AG20443 (cell line): ENCODE measurements at places on chromosomes 5 and 9.

- peak; percentile 79 for DNase-seq
Measured at GRCh38 chr9:77475641-77476473, 172.3 kb downstream of the GNA14 start.

GRCh38 chr9:76302947-76303550 lies 91.2 kb downstream of the RFK start:
- peak; percentile 61 for DNase-seq

DNA sequence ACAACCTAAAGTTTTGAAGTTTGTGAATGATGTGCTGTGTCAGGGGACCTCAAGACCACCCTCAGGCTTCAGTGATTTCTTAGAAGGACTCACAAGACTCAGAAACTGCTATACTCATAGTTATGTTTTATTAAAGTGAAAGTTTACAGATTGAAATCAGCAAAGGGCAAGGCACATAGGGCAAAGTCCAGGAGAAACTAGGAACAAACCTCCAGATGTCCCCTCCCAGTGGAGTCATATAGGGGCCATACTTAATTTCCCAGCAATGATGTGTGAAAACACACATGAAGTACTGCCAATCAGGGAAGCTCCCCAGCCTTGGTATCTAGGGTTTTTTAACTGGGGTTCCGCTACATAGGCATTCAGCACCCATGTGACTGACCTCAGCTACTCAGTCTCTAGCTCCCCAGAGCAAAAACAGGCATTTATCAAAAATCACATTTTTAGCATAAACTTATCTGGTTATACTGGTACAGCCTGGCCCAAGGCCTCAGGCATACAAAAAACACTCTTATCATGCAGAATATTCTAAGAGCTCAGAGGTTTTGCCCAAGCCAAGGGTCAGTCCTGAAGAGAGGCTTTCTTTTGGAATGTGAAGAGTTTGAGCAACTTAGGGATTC lies 74.7 kb upstream of the ANKRD55 start:
- no peak for DNase-seq

DNA sequence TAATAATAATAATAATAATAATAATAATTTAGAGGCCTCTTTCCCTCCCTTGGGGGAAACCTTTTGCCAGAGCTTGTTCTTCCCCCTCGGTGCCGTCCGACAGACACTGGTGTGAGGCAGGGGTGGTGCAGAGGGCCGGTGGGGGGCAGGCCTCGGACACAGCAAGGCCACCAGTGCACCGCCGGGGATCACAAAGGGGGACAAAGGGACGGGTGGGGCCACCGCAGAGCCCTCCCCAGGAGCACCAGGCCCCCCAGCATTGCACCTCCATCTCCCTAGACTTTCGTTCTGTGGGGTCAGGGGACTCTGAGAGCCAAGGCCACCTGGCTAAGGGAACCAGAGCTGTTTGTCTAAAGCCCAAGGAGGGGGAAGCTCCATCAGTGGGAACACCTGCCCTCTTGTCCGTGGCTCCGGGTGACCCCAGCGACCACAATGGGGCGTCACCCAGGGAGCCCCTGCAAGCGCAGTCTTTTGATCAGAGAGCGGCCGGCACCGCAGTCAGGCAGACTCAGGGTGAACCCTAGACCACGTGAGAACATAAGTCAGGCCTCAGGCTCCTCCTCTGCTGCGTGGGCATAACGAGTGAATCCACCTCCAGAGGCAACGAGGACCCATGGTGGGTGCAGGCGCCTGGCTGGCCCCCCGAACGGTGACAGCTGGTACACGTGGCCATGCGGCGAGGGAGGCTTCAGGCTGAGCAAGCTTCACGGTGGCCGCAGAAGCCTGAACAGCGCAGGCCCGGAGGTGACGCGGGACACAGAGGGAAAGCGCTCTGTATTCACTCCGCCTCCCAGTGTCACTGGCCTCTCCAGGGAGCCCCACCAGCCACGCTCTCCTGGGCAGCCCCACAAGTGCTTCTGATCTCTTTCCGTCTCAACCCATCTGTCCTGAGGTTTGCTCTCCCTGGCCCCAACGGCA lies 12.0 kb upstream of the QSOX2 start:
- DNase-seq = no peak

GRCh38 chr5:43270645-43271044 lies 42.6 kb downstream of the HMGCS1 start:
- DNase-seq = no peak

DNA sequence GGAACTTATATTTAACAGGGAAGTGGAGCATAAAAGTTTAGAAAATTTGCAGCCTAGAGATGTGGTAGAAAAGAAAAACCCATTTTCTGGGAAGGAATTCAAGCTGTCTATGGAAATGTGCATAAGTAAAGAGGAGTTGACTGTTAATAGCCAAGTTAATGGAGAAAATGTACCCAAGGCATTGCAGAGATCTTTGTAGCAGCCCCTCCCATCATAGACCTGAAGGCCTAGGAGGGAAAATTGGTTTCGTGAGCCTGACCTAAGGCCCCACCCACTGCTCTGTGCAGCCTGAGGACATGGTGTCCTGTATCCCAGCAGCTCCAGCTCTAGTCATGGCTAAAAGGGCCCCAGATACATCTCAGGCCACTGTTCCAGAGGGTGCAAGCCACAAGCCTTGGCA lies 772.4 kb upstream of the RIOK2 start:
- no peak for DNase-seq

DNA sequence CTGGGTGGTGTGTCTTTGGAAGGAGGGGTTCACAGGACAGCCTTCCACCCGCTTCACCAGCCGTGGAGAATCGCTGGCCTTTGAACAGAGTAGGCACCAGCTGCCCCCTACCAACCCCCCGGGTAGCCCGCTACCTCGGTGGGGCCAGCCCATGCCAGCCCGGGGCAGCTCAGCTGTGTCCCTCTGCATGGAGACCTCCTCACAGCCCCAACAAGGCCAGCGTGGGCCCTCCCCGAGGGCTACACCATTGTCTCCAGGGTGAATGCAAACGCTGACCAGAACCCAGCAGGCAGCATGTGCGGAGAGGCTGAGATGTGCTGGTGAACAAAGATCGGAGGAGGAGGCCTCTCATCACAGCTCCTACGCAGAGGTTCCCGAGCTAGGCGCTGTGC lies 51.9 kb downstream of the LMX1B start:
- DNase-seq = no peak

DNA sequence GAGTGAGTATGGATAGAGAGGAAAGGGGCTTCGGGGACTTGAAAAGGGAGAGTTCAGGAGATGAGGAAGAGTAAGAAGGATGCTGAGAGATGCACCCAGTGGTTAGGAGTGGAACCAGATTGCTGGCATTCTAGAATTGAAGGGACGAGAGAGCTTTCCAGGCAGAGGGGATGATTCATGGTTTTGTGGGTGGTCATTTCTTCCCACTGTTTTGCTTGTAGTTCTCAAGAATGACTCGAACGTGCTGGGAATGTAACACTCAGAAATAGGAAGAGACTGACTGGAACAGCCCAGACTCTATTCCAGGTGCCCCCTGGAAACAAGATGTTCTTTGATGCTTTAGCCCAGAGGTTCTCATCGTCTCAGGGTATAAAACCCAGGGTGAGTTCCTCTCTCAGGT lies 294.2 kb downstream of the ICE1 start:
- no peak for DNase-seq

GRCh38 chr5:173315495-173316338 lies 12.5 kb downstream of the STC2 start:
- no peak for DNase-seq

- DNase-seq = peak; percentile 42
Measured at GRCh38 chr5:103035701-103036100, 84.2 kb downstream of the GIN1 start.

GRCh38 chr5:56346741-56347535 lies 113.8 kb upstream of the ANKRD55 start:
- DNase-seq = peak; percentile 29

GRCh38 chr9:135061441-135061840 lies 26.0 kb upstream of the OLFM1 start:
- no peak for DNase-seq

- no peak for DNase-seq
Measured at GRCh38 chr5:124708086-124708485, 38.4 kb downstream of the ZNF608 start.

GRCh38 chr9:115114546-115114945 lies 3.4 kb downstream of the TNC start:
- no peak for DNase-seq

GRCh38 chr9:114002986-114003350 lies 75.1 kb downstream of the AMBP start:
- DNase-seq = no peak

DNA sequence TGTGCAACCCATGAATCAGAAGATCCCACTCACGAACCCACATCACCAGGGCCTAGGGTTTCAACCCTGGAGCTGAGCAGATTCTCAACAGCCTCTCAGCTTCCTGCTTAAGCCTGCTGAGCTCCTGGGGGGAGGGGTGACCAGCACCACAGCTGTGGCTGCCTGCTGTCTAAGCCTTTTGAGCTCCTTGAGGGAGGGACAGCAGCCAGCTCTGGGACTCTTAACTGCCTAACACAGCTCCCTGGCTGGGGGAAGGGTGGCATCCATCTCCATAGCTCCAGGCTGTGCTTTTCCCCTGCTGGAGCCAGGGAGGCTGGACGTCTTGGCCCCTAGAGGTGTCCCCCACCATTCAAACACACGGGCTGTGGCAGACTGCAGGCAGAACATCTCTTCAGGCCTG lies 250.3 kb downstream of the DMAC1 start:
- DNase-seq = no peak

DNA sequence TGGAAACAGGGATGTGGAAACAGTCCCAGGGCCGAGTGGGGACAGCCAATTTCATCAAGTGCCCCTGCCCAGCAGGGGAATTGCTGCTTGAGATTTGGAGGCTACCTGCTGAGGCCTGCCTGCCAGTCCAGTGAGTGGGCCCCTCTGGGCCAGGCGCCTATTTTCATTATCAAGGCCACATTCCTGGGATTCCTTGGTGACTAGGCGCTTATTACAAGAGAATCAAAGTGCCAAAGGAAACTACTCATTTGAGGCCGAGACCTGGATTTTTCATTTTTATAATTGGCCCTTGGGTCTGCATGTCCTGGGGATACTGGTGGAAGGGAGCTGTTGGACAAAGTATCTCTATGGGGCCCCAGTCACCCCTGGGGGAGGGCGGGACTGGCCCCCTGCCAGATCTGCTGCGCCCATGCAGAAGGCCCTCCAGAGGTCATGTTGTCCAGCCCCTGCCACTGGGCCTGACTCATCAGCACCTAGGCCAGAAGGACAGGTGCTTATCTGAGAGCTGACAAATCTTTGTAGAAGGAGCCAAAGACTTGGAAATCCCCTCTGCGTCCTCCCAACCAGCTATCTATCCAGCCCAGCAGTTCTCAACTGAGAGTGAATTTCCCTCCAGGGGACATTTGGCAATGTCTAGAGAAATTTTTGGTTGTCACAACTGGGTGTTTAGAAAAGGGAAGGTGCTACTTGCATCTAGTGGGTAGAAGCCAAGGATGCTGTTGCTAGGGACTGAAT lies 45.6 kb downstream of the FOXI1 start:
- DNase-seq = peak; percentile 87

GRCh38 chr5:20241351-20241750 lies 253.4 kb upstream of the CDH18 start:
- DNase-seq = no peak

DNA sequence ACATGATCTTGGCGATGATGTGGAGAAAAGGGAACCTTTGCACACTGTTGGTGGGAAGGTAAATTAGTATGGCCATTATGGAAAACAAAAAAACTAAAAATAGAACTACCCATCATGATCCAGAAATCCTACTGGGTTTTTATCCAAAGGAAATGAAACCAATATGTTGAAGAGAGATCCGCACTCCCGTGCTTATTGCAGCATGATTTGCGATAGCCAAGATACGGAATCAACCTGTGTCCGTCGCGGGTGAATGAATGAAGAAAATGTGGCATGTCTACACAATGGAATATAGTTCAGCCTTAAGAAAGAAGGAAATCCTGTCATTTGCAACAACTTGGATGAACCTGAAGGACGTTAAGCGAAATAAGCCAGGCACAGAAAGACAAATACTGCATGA lies 84.5 kb downstream of the TTLL11 start:
- no peak for DNase-seq

DNA sequence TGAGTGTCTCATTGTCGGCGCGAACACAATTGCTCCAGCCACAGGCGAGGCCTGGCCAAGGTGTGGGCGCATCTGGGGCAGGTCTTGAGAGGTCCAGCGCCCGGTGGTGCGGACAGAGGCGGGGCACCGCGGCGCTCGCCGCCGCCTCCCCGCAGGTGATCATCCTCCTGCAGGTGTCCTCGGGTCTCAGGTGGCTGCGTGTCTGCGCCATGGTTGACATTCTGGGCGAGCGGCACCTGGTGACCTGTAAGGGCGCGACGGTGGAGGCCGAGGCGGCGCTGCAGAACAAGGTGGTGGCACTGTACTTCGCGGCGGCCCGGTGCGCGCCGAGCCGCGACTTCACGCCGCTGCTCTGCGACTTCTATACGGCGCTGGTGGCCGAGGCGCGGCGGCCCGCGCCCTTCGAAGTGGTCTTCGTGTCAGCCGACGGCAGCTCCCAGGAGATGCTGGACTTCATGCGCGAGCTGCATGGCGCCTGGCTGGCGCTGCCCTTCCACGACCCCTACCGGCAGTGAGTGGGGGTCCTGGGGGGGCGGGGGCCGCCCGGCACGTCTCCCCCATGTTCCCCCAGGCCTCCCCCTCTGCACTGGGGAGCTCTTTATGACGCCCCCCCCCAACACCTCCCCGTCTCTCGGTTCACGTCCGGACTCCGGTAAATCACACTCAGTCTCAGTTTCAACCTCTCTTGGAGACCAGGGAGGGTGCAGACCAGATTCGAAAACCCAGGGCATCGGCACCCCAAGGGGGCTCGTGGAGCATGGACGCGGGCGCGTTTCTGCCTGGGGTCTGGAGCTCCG lies 446 bp downstream of the NXNL2 start:
- DNase-seq = no peak

GRCh38 chr5:178797546-178798440 lies 62.0 kb upstream of the ZNF354B start:
- DNase-seq = no peak

GRCh38 chr9:123955637-123956036 lies 25.7 kb upstream of the DENND1A start:
- no peak for DNase-seq

DNA sequence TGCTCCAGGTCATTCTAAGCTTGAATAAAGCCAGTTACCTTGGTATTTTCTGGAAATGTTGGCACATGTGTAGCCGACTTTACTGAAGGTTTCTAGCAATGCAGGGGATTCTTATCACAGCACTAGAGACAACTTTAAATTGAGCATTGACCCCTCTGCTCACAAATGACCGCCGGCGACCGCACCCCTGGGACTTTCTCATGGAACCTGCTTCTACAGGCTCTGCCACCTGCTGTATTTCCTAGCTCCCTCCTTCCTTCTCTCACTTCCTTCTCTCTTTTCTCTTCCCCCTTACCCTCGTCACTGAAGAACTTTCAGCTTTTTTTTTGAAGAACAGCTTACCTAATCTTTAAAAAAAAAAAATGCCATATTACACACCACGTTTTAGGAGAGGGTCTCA lies 30.9 kb upstream of the DAB2 start:
- DNase-seq = no peak
